ENCODE measurements at places on chromosomes 11 and 22. TPM values are rescaled to one million over a fixed set of nuclear protein-coding genes. Genes with fewer than 3 reads are reported as not detected.

The CNGA4 gene
- 0.06 TPM for polyA plus RNA-seq

The OR2D2 gene
- not detected for polyA plus RNA-seq

The RBFOX2 gene
- 41.0 TPM for polyA plus RNA-seq

The OR52E8 gene
- not detected for polyA plus RNA-seq

The MMP3 gene
- not detected for polyA plus RNA-seq

The TNNI2 gene
- 0.22 TPM for polyA plus RNA-seq

The ROBO4 gene
- polyA plus RNA-seq: 17.7 TPM

The APOA5 gene
- polyA plus RNA-seq: not detected

The ZFTA gene
- 4.6 TPM for polyA plus RNA-seq

The TCP11L1 gene
- polyA plus RNA-seq: 5.3 TPM

The C22orf39 gene
- 43.2 TPM for polyA plus RNA-seq

The LRRC56 gene
- polyA plus RNA-seq: 0.30 TPM

All from heart left ventricle (tissue), 16 donors.